Caki2 (cell line): ENCODE measurements at places on chromosomes 2 and 18.

- no peak for DNase-seq
Measured at GRCh38 chr2:68568116-68568515, 75.3 kb upstream of the PROKR1 start.

DNA sequence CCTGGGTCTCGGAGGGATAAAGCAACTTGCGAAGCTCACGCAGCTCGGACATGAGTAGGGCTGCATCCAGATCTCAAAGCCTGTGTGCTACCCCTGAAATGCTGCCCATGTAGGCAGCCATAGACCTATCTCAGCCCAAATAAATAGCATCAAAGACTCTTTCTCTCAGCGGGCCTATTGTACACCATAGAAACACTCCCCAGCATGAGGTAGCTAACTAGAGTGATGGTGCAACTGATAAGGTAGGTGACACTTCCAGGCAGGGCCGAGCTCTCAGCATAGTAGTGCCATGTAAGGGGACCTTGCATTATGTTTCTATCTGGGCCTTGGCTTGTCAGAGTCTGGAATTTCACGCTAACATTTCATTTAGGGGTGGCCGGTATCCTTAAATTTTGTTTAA is 52.4 kb downstream of the RABL2A start:
- no peak for DNase-seq

DNA sequence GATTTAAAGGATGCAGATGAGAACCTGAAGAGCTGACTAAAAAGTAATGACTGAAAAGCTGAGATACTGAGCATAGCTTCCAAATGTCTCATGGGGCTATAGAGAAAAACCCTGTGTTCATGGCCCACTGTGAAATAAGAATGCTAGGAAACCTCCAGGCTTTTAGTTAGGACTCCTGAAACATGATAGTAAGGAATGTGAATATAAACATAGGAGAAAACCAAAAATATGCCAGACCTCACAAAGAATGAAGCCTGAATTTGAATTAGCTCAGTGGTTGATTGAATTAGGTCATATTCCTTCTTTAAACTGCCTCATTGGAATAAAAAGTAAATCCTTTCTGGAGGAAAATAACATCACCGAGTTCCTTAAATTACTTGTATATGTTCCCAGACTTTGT is 194.5 kb upstream of the NXPH2 start:
- DNase-seq = no peak

DNA sequence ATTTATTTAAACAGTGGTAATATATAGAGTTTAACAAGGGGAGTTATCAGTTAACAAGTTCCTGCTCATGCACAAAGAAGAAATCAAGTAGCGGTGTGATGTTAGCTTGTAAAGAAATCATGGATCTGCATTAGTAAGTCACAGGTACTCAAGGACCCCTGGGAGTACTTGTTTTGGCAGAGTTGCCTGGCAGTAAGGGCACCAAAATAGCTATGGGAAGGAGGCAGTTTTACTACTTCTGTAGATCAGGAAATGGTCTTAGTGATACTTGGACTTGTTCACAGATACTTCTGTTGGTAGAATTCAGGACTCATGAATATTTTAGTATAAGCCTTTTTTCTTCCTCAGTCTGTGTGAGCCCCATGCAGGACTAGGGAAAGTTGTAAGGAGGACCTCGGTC is 107.3 kb upstream of the IL1R2 start:
- DNase-seq = no peak

- DNase-seq = no peak
Measured at GRCh38 chr18:1394966-1395365, 490.3 kb downstream of the ADCYAP1 start.

DNA sequence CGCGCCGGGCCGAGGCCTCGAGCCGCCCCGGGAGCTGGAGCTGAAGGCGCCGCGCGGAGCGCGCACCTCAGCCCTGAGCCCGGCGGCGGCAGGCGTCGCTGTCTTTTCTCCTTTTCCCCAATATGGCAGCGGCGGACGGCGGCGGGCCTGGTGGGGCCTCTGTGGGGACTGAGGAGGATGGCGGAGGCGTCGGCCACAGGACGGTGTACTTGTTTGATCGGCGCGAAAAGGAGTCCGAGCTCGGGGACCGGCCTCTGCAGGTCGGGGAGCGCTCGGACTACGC is 369 bp downstream of the SMCHD1 start:
- no peak for DNase-seq

- no peak for DNase-seq
Measured at GRCh38 chr2:39264733-39265132, 21.0 kb upstream of the CDKL4 start.

GRCh38 chr2:16394072-16394985 is 271.3 kb downstream of the CYRIA start:
- DNase-seq = no peak

DNA sequence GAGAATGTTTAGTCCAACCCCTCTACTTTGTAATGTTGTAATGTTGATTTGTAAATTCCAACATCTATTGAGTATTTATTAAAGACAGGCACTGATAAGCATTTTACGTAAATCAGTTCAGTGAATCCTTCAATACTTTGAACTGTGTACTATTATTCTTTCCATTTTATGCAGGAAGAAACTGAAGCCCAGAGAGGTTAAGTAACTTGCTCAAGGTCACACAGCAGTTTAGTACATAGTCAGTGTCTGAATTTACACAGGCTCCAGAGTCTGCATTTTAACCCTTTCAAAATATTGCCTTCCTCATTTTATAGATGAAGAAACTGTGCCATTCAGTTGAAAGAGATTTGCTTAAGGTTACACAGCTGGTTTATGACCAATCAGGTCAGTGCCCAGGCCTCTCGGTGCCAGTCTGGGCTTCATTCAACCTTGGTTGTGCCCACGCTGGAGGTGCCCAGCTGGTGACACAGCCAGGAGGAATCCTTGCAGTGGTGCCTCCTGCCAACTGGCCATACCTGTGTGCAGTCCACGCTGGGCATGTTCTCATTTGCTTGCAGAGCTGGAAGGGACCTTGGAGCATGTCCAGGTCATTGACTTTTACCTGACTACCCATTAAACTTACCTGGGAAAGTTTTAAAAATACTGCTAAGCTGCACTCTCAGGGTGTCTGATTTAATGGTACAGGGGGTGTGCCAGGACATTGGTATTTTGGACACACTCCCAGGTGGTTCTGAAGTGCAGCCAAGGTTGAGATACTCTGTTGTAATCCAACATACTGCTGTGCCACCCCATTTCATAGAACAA is 74.3 kb upstream of the CYRIA start:
- DNase-seq = no peak

GRCh38 chr2:234919711-234920110 is 32.1 kb upstream of the SH3BP4 start:
- DNase-seq = peak; percentile 35

DNA sequence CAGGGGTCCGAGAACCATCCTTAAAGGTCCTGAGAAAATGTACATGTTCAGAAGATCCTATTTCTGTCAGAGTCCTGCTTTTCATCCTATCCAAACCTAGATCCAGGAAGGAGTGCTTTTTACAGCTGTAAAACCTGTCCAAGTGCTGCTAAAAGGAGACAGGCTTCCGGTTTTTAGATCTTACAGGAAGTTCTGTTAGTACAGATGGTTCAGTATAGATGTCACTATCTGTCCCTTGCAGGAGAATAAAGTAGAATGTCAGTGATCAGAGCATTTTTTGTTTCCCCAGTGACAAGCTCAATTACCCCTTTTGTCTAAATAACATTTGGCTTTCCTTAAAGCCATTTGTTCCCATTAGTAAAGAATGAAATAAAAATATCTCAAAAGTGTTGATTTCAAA is 98.3 kb downstream of the NRP2 start:
- no peak for DNase-seq

- DNase-seq = no peak
Measured at GRCh38 chr18:2112435-2113045, 458.8 kb downstream of the METTL4 start.

DNA sequence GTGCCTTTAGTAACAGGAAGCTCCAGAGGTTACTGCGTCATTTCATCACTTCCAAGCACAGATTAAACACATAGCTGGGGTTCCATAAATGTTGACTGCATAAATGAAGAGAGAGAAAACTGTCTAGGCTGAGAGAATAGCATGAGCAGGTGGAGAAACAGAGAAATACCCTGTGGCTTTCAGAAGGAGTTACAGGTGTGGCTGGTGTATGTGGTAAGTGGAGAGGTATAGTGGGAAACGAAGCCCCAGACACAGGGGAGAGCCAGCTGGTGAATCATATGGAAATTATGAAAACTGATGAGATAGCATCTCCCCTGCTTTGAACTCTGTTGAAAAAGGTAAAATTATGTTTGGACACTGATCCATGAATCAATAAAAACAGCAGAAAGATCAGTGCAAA is 807.4 kb upstream of the POU3F3 start:
- no peak for DNase-seq

DNA sequence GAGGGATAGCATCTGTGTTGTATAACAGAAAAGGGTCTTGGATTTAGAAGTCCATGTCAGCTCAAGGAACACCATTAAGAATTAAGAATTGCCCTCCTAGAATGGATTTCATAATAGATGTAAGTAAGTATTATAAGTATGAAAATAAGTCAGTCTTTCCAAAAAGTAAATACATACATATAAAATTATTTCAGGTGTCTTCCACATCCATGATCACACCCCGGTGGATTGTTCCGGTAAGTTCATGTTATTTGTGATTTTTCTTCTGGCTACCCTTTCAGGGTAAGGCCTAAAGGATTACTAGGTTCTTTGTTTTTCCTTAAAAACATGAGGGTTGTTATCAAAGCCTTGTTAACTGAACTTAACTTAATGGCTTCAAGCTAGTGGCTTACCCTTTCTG is 55.9 kb downstream of the TMEM185B start:
- DNase-seq = no peak

GRCh38 chr18:21896732-21897336 is 156.2 kb downstream of the MIB1 start:
- DNase-seq = no peak

- no peak for DNase-seq
Measured at GRCh38 chr2:97769308-97769707, 55.9 kb downstream of the ZAP70 start.

DNA sequence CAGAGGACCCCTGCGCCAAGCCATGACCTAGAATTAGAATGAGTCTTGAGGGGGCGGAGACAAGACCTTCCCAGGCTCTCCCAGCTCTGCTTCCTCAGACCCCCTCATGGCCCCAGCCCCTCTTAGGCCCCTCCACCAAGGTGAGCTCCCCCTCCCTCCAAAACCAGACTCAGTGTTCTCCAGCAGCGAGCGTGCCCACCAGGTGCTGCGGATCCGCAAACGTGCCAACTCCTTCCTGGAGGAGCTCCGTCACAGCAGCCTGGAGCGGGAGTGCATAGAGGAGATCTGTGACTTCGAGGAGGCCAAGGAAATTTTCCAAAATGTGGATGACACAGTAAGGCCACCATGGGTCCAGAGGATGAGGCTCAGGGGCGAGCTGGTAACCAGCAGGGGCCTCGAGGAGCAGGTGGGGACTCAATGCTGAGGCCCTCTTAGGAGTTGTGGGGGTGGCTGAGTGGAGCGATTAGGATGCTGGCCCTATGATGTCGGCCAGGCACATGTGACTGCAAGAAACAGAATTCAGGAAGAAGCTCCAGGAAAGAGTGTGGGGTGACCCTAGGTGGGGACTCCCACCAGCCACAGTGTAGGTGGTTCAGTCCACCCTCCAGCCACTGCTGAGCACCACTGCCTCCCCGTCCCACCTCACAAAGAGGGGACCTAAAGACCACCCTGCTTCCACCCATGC is 3.0 kb downstream of the PROC start:
- DNase-seq = no peak

DNA sequence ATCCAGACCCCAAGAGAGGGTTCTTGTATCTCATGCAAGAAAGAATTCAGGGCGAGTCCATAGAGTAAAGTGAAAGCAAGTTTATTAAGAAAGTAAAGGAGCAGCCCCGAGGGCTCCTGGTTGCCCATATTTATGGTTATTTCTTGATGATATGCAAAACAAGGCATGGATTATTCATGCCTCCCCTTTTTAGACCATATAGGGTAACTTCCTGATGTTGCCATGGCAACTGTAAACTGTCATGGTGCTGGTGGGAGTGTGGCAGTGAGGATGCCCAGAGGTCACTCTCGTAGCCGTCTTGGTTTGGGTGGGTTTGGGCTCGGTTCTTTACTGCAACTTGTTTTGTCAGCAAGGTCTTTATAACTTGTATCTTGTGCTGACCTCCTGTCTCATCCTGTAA is 750.2 kb upstream of the FANCL start:
- no peak for DNase-seq

DNA sequence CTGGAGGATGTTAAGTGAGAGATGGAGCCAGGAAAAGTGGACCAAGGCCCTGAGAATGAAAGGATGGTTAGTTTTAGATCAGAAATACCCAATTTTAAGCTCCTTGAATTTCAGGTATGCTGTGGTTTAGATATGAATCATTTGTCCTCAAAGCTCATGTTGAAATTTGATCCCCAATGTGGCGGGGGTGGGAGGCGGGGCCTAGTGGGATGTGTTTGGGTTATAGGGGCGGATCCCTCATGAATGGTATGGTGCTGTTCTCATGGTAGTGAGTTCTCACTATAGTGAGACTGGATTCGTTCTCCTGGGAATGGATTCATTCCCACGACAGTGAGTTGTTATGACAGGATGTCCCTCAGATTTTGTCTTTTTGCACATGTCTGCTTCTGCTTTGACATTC is 11.4 kb downstream of the MYO5B start:
- DNase-seq = peak; percentile 41

DNA sequence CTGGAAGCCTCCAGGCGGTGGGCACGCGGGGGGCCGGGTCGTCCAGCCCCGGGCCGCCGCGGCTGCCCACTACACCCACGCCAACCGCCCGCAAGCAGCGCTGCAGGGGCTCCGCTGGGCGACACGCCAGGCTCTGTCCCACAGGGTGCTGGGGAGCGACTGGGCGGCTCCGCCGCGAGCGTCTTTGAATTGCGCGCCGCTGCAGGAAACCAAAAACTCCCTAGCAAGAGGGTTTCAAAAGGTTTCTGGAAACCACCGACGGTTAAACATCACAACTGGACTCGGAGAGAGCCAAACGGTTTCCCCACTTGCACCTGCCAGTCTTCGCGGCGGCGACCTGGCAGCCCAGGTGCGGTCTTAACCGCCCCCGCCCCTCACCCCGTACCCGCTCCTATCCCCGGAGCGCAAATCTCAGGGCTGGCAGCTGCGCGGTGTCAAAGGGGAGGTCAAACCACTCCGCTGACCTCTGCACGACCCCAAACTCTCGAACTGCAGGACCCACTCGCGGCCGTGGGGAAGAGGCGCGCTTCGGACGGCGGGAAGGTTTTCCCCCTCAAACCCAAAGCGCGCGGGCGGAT is 1.0 kb downstream of the CXCR4 start:
- DNase-seq = no peak

- DNase-seq = no peak
Measured at GRCh38 chr18:76307293-76307690, 187.8 kb downstream of the ZNF516 start.

DNA sequence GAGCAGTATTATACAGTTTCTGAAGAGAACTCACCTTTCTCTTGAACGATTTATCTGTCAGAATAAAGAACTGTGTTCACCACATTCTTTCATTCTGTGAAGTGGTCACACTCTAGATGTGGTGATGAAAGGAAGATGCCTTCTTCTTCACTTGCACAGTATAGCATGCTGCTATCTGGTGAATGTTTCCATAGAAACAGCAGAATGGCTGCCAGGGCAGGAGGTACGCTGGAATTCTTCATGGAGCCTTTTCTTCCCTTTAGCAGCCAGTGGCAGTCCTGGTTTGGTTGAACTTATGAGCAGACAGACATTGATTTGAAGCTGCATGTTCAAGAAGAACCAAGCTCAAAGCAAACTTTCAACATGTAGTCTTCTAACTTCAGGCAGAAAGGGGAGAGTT is 1157.9 kb upstream of the LRRTM1 start:
- no peak for DNase-seq
